ENCODE measurements at places on chromosomes 12 and 14.

DNA sequence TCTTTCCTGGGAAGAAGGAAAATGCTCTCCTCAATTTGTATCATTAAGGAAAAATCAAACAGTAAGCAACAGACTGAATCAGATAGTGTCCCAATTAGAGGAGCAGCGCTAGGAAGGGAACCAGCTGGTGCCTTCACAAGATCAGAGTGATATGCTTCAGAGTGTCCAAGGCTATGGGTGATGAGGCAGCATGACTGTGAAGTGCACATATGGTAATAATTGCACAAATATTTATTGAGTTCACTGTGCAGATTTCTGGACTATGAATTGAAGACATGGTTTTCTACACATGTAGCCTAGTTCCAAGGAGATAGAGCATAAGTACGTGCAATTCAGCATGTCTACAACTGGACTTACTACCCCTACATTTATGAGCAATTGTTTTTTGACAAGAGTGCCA is 78.8 kb upstream of the EVL start:
- DNase-seq: no peak

DNA sequence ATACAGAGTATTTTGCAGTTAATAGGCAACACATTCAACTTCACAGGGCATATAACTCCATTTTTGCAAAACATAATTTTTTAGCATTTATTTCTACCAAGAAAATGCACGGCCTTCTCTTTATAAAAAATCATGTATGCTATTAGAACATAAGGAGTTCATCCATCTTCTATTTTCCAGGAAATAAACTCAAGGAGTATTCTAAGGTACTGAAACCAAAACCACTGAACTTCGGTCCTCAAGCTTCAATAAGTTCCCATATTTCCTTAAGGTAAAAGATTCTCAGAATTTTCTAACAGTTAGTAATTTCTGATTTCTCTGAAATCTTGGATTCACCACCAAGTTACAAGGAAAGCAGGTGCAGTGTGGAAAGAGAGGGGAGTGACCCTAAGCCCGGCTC is 113.3 kb upstream of the DIO2 start:
- no peak for DNase-seq

DNA sequence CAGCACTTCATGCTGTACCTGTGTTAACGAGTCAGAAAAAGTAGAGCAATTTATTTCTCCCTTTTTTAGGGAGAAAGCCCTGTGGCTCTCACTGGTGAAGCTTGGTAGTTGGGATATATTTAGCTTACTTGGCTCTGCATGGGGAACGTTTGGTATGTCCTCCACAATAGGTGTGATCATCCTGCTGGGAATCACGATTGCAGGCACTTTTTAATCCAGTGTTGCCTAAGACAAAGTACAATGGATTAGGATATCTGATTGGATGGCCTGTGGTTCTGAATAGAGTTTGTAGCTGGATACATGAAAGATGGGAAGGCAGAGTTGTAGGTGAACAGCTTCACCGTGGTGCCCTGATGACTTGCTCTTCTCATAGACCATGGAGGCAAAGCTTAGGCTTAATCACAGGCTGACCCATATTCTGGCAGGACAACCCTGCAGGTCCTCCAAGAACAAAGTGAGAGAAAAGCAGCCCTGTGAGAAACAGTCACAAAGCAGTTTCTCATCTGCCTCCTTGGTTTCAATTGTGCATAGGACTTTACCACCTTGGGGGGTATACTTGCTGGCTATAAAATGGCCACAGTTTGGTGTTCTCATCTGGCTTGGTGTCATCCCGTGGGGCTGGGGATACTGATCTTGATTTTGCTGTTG is 7.5 kb downstream of the RESF1 start:
- DNase-seq: no peak

- DNase-seq: no peak
Measured at GRCh38 chr12:123250471-123251383, 17.5 kb downstream of the MTRFR start.

GRCh38 chr14:74592476-74593201 is 19.4 kb downstream of the LTBP2 start:
- DNase-seq: no peak

GRCh38 chr14:104246401-104247335 is 108.3 kb downstream of the KIF26A start:
- DNase-seq: no peak

- no peak for DNase-seq
Measured at GRCh38 chr12:24881227-24881626, 67.7 kb downstream of the BCAT1 start.

- no peak for DNase-seq
Measured at GRCh38 chr12:15001733-15002382, 29.0 kb downstream of the PDE6H start.

GRCh38 chr14:28321475-28322244 is 444.9 kb upstream of the FOXG1 start:
- no peak for DNase-seq

- DNase-seq: no peak
Measured at GRCh38 chr14:53956427-53957201, at the start of gene BMP4. Gene BMP4, minus strand, starts transcription at chr14:53956825. Its CDS starts 4,603 bp downstream, at chr14:53952222.

DNA sequence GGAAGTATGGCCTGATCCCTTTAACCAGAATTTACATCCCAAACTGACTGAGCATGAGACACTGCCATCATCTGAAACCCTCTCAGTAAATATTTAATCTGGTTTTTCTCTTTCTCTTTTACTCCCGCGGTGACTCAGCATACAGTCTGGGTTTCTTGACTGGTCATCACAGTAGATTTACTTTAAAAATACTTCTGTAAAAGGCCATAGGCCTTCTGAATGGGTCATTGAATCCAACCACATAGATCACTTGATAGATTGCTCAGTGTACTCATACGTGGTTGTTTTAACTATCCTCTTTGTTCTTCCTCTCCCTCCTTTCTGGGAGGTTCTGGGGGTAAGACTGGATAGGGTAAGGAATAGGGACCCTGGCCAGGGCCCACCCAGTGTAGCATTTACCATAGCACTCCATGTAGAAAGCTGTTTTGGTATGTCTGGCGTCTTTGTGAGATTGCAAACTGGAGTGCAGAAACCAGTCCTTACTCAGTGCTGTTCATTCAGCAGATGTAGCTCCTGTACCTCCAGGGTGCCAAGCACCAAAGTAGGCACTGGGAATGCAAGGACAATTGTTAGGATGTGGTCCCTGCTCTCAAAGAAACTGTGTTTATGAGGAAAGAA is 165.7 kb downstream of the SRGAP1 start:
- no peak for DNase-seq

GRCh38 chr12:63899396-63899795 is 54.9 kb downstream of the SRGAP1 start:
- DNase-seq: no peak

- DNase-seq: no peak
Measured at GRCh38 chr14:60722107-60722356, 2.1 kb downstream of the SIX4 start.

DNA sequence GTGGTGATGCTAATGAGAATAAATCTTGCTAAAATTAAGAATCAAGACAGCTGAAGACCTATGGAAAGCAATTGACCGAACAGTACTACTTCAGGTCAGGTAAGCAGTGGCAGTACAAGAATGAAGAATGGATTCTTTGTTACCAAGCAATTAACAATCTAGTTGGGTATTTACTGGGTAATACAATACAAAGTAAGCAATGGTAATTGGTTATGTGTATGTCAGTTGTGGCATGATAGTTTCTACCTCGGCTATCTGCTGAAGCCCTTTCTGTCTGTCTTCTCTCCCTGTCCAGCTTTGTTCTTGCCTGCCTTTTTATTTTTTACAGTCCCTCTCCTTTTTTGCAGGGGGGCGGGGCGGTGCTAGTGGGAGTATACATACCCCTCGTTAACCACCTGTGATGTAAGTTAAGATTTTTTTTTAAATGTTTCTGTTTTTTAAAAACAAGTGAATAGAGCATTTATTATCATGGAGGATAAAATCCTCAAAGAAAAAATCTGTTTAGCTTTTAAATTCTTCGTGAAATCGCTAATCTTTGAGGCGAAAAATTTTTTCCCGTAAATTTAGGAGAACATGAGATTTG is 75.9 kb downstream of the RCOR1 start:
- no peak for DNase-seq

GRCh38 chr12:100490056-100490455 is 16.4 kb downstream of the NR1H4 start:
- DNase-seq: no peak

DNA sequence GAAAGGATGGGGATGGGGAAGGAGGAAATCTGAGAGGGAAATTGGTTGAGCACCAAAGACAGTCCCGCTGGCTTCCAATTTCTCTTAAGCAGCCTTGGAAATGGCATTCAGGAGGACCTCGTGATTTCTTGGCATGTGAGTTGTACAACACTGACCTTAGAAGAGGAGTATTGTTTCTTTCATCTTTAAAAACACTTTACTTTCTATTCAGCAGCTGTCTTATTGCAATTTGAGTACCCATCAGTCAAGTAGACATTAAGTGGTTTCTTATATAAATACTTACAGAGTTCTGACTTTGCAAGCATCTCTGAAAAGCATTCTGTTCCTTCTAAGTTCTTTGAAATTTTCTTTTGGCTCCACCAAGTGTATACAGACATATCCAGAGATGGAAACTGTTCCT is 83.2 kb downstream of the LMNTD1 start:
- no peak for DNase-seq

DNA sequence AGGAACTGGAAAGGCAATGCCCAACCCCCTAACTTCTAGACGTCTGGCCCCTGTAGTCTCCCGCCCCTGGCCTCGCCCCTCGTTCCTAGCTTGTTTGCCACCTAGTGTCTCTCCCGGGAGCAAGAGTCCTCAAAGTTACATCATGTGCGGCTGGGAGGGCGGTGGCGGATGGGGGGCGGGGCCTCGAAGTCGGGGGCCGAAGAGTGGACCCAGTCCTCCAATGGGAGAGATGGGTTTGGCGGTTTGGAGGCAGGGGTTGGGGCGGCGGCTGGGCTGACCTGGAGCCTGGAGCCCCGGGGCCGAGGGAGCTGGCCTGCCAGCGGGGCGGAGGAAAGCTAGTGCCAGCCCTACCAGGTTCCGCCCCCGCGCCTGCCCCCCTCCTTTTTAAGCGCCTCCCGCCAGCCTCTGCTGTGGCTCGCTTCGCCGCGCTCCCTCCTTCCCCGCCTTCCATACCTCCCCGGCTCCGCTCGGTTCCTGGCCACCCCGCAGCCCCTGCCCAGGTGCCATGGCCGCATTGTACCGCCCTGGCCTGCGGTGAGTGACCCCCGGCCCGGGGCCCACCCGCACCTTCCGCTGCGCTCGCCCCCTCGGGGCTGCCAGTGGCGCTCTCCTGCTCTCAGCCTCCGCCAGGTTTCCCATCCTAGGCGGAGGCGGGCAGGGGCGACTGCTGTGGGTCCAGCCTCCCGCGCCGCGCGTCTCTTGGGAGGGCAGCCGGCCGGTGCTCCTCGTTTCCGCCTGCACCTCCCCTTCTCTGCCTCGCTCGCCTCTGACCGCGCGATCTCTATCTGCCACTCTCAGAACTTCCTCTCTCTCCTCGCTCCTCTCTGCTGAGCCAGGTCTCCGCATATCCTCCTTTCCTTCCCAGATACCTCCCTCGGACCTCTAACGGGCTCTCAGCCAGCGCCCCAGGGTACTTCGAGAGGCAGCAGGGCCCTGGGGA is at the start of gene PCK2:
Gene PCK2 (plus strand): TSS at position 411 of the 940 bp plus-strand sequence. CDS start 95 bp downstream, at position 506.
- peak; percentile 49 for DNase-seq

DNA sequence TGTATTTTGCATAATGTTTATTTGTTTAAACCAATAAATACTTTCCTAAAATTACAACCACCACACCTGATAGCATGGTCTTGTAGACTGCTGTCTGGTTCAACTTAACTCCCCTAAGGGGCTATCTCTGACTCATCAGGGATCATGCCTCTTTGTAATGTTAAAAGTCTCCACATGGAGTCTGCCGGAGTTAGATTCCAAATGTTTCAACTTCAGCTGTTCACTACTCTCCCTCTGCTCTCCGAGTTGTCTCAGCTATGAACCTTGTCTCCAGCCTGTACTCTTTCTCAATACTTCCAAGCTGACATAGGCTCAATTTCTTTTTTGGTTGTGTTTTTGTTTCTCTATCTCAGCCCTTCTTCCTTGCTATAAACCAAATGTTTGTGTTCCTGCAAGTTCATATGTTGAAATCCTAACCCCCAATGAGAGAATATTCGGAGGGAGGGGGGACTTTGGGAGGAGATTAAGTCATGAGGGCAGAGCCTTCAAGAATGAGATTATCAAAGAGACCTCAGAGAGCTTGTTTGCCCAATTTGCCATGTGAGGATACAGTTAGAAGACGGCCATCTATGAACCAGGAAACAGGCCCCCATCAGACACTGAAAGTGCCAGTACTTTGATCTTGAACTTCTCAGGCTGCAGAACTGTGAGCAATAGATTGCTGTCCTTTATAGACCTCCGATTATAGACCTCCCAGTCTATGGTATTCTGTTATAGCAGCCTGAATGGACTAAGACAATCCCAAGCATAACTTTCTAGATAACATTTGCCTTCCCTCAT is 858.2 kb downstream of the VRK1 start:
- DNase-seq: no peak

- no peak for DNase-seq
Measured at GRCh38 chr12:21992823-21993222, 51.6 kb upstream of the ABCC9 start.

DNA sequence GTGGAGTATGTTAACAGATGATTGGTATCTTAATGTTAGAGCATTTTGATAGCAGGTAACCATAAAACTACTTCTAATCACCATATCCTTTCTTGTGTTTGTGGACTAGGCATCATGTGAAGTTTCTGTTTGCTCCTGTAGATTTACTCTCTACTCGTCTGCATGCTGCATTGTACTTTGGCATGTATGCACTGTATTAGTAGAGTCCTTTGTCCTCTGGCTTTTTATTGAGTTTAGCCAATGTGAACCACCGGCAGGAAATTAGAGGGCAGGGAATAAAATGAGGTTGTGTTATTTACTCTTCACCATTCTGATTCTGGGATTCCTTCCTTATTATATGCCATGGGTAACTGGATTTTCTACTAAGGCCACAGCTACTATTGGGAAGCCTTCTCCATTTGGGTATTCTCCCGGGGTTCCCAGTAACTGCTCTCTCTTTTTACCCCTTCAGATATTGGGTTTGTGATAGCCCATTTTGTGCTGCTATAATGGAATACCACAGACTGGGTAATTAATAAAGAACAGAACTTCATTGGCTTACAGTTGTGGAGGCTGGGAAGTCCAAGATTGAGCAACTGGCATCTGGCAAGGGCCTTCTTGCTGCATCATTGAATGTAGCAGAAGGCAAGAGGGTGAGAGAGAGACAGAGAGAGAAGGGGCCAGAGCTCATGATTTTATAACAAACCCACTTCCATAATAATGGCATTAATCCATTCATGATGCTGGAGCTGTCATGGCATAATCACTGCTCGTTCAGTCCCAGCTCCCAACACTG is 22.4 kb downstream of the FAM177A1 start:
- no peak for DNase-seq

DNA sequence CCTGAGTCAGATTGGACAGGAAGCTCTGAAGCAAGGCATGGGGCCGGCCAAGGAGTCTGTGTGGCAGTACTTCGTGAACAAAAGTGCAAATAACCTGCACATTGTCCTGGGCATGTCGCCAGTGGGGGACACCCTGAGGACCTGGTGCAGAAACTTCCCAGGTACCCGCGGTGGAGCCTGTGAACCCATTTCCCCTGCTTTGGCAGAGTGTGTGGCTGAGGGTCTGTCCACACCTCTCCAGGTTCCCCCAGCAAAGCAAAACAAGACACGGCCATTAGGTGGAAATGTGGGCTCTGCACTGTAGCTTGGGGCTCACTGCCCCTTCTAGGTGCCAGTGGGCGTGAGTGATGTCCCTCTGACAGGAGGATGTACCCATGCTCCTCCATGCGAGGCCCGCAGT is 79.4 kb downstream of the CCDC92 start:
- no peak for DNase-seq

All from activated naive CD4-positive, alpha-beta T cell (primary cell).